Activated CD4-positive, alpha-beta memory T cell treated with anti-CD3 and anti-CD28 coated beads for 36 hours (primary cell): ENCODE measurements at places on chromosomes 2 and 18. TPM values are rescaled to one million over a fixed set of nuclear protein-coding genes. Genes with fewer than 3 reads are reported as not detected.

DNA sequence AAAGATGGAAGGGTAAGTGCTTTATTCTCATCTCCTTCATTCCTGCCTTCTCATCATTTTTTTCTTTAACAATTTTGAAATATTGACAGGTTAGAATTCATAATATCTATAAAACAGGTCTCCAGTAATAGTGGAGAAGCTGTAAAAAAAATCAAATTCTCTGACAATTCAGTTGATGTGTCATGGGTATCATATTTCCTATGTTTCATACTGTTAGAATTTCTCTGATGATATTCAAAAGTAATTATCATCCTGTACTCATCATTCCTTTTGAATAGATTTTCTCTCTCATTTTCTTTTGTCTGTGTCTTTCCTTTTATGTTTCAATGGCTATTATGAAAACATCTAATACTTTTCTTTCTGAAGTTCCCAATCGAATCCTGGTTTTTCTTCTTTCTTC, 97.7 kb downstream of the CPS1 start:
- DNase-seq: no peak
- H3K36me3 ChIP-seq: no peaks in the 10 kb centered on the region
- no peaks in the 10 kb centered on the region for H3K27me3 ChIP-seq
- no peak overlapping the region for H3K4me3 ChIP-seq
- H3K27ac ChIP-seq: no peak overlapping the region
- no peaks in the 10 kb centered on the region for H3K4me1 ChIP-seq

DSG4 gene
- total RNA-seq: not detected

MROH2A gene
- not detected for total RNA-seq

SGPP2 gene
- 20.8 TPM for total RNA-seq

DNA sequence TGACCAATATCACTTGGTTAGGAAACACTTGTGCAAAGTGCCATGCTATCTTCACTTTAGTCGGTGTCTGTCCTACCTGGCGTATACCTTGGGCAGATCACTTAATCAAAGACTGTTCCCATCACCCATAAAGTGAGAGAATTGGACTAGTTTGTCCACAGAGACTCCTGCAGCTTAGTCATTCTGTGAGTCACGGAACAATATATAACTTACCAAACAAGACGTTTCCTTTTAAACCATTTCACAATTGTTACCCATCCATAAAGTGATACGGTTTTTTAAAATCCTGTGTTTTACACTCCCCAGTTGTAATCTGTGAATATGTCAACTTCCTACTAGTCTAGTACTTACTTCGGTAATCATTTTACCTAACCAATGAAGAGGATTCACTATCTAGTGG, 499.3 kb upstream of the SMIM21 start:
- no peak for DNase-seq
- no peak overlapping the region for H3K27ac ChIP-seq
- no peaks in the 10 kb centered on the region for H3K27me3 ChIP-seq
- no peaks in the 10 kb centered on the region for H3K36me3 ChIP-seq
- no peaks in the 10 kb centered on the region for H3K4me1 ChIP-seq
- no peak overlapping the region for H3K4me3 ChIP-seq

DNA sequence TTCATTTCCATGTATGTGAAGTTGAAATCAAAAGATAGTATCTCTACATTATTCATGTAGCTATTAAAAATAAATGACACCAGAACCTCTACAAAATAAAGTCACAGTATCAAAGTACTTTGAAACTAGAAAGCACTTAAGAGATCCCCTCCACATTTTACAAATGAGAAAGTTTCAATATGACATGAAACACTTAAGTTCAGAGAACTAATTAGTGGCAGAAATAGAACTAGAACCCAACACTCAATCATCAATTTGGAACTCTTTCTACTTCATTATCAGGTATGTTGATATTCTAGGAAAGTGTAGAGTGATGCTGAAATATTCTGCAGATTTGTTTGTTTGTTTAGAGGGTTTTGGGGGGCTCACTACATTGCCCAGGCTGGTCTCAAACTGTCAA, 145.6 kb downstream of the MEMO1 start:
- no peaks in the 10 kb centered on the region for H3K4me1 ChIP-seq
- no peak for DNase-seq
- H3K4me3 ChIP-seq: no peak overlapping the region
- no peak overlapping the region for H3K27ac ChIP-seq
- H3K36me3 ChIP-seq: peaks cover 8% of the 10 kb centered on the region

SCYGR4 gene
- total RNA-seq: not detected

ERBB4 gene
- total RNA-seq: not detected

GRCh38 chr2:134218414-134218813, 35.5 kb upstream of the MGAT5 start:
- no peak for DNase-seq
- peaks cover 8% of the 10 kb centered on the region for H3K36me3 ChIP-seq
- H3K4me3 ChIP-seq: peak overlapping the region; percentile 20
- H3K27me3 ChIP-seq: no peaks in the 10 kb centered on the region
